ENCODE measurements at places on chromosomes 16 and 17.

DNA sequence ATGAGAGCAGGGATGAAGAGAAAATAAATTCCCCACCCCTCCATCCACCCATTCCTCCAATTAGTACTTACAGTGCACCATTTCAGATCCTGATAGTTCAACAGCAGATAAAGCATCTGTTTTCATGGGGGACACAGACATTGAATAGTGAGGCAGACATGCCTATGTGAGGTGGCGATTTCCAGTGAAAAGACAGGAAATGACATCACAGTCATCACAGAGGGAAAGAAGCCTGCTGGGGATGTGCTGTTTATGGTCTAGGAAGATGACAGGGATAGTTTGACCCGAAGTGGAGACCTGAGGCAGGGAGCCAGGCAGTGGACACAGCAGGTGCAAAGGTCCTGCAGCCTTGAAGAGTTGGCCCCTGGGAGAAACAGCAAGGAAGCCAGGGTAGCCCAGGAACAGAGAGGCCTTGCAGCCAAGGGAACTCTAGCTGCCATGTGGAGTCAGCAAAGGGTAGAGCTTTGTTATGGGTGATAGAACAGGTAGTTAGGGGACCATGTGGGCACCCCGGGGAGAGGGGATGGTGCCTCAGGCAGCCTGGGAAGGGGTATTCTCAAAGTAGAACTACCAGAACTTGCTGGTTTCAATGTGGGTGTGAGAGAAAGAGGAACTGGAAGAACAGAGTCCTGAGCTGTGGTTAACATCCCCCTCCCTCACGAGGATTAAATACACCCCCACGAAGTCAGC, 256.6 kb downstream of the CPPED1 start:
- DNase-seq: no peak

- DNase-seq: no peak
Observed at GRCh38 chr17:69480245-69480644, 65.7 kb downstream of the MAP2K6 start.

- no peak for DNase-seq
Observed at GRCh38 chr16:69727916-69728270, 1.5 kb upstream of the NQO1 start.

- no peak for DNase-seq
Observed at GRCh38 chr17:37162800-37163199, 213.0 kb upstream of the C17orf78 start.

Measured in hepatic stellate cell (primary cell).